ENCODE measurements at places on chromosomes 4 and X. TPM values are rescaled to one million over a fixed set of nuclear protein-coding genes. Genes with fewer than 3 reads are reported as not detected.

GRCh38 chr4:6960628-6961412 lies 51.2 kb downstream of the TBC1D14 start:
- no peak for DNase-seq

- DNase-seq = no peak
These were observed 568.6 kb downstream of the RPA4 start for GRCh38 chrX:97452283-97452682.

DNA sequence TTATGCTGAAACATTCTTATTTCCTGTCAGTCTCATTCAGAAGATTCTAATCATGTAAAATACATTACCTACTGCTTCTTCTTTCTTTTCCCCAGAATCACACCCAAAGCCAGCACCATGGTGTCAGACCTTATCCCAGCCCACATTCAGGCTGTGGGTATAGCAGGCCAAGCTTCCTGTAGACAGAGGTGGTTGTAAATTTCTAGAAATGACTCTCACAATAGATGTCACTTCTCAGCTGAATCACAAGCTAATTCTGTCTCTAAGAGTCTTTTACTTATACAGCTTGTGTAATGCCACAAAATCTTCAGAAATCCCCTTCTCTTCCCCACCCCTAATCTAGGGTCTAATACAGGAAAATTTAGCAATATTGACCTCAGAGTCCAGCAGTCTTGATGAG lies 239.6 kb downstream of the PARM1 start:
- no peak for DNase-seq

Gene UGT2B7
- polyA plus RNA-seq = not detected

GRCh38 chrX:121569609-121570008 lies 522.2 kb downstream of the GLUD2 start:
- DNase-seq = no peak

DNA sequence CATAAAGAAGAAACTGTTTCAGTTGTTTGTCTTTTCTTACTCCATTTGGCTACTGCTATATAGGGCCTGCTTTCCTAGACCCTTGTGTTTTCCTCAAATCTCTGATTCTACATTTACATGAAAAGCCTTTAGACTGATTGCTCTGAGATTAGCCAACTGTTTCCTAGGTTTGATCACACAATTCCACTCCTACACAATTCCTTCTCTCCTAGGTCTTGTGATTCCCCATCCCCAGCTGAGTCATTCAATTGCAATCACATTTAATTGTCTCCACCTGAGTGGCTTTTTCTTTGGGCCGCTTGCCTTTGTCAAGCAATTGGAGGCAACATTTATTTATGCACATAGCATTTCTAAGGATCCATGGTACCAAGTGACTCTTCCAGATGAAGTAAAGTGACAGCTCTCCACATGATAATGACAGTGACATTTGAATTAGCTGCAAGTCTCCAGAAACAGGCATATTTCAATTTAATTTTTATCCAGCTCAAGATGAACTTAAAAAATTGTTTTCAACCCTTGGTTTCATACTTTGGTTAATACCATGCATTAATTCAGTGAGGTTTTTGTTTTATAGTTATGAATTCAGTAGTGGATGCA lies 35.8 kb downstream of the ATXN3L start:
- DNase-seq = peak; percentile 55
